A549 treated with AZD2906 at 1 μM for 4 hours (cell line): ENCODE measurements at places on chromosomes 1 and 21. TPM values are rescaled to one million over a fixed set of nuclear protein-coding genes. Genes with fewer than 3 reads are reported as not detected.

ANXA9 gene
- total RNA-seq, result 0.56 to 1.0 TPM (median 0.72 TPM) in 5 replicates

APCS gene
- not detected in 5 replicates for total RNA-seq

CELF3 gene
- not detected in 5 replicates for total RNA-seq

LAX1 gene
- 0.11 TPM in 1 of 5 replicates, not detected in the others for total RNA-seq

RXRG gene
- total RNA-seq, result 0.03 to 0.09 TPM (median 0.07 TPM) in 3 of 5 replicates, not detected in the others

SLAMF9 gene
- total RNA-seq, result 0.25 to 0.64 TPM (median 0.41 TPM) in 5 replicates

AADACL4 gene
- total RNA-seq, result not detected in 5 replicates

PADI2 gene
- total RNA-seq, result 0.84 to 1.2 TPM (median 0.98 TPM) in 5 replicates

C1orf74 gene
- total RNA-seq, result 1.1 to 1.6 TPM (median 1.5 TPM) in 5 replicates

CFAP141 gene
- 0.37 TPM in 1 of 5 replicates, not detected in the others for total RNA-seq

TCEANC2 gene
- total RNA-seq, result 1.8 to 2.5 TPM (median 2.3 TPM) in 5 replicates

CLDN14 gene
- 0.07 TPM in 1 of 5 replicates, not detected in the others for total RNA-seq

FAM72A gene
- total RNA-seq, result 9.9 to 10.3 TPM (median 10.2 TPM) in 5 replicates

PEX19 gene
- 19.2 to 25.9 TPM (median 23.1 TPM) in 5 replicates for total RNA-seq

PLA2G2A gene
- total RNA-seq, result not detected in 5 replicates

L1TD1 gene
- total RNA-seq, result not detected in 5 replicates

CLDN19 gene
- not detected in 5 replicates for total RNA-seq

ANKRD34A gene
- total RNA-seq, result 0.21 to 0.30 TPM (median 0.25 TPM) in 5 replicates

SLC35D1 gene
- 7.6 to 9.1 TPM (median 7.7 TPM) in 5 replicates for total RNA-seq

CHI3L2 gene
- 0.13 to 0.53 TPM (median 0.39 TPM) in 5 replicates for total RNA-seq

CCDC27 gene
- total RNA-seq, result not detected in 5 replicates

FCMR gene
- 4.4 to 6.3 TPM (median 5.8 TPM) in 5 replicates for total RNA-seq

PLA2G4A gene
- 7.6 to 9.8 TPM (median 8.8 TPM) in 5 replicates for total RNA-seq
